ENCODE measurements at places on chromosomes 11 and 22.

GRCh38 chr11:128664317-128664716 is 29.6 kb upstream of the FLI1 start:
- no peak for DNase-seq

GRCh38 chr11:58391879-58392278 is 14.8 kb downstream of the OR5B3 start:
- no peak for DNase-seq

DNA sequence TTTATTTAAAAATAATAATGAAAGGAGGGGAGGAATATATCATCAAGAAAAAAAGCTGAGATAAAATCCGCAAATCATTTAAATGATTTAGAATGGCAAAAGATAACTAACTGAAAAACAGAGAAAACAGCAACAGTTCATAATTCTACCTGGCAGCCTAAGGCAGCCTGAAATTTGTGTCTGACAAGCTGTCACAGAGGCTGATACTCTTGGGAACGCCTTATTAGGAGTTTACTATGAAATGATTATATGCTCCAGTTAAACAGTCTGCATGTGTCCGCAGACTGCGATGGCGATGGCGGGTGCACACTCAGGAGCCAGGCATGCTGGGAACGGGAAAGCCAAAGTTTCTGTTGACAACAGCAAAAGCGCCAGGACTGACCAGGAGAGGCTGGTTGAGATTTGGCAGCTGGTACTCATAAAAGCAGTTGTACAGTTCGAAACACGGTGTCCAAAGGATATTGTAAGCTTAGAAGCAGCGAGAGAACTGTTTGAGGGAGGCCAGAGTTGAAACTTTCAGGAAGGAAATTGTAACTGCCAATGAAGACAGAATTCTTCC is 172.9 kb upstream of the MPPED2 start:
- no peak for DNase-seq

- DNase-seq = no peak
Measured at GRCh38 chr22:22025320-22026156, 43.0 kb upstream of the TOP3B start.

GRCh38 chr22:27241430-27242321 is 559.9 kb downstream of the MN1 start:
- no peak for DNase-seq

DNA sequence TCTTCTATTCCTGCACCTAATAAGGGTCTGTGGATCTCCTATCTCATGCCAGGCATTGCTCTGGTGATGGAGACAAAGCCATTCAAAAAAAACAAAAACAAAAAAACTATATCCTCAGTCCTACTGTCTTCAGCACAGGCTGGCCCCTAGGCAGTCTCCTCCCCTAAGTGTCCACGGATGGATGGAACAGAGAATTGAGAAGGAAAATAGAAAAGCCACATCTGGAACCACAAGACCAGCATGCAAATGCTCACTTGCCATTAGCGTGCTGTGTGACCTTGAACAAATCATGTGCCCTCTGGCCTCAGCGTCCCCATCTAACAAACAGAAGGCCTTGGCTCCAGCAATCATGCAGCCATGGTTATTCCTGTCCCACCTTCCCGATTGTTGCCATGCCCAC is 32.7 kb upstream of the CD82 start:
- DNase-seq = no peak

DNA sequence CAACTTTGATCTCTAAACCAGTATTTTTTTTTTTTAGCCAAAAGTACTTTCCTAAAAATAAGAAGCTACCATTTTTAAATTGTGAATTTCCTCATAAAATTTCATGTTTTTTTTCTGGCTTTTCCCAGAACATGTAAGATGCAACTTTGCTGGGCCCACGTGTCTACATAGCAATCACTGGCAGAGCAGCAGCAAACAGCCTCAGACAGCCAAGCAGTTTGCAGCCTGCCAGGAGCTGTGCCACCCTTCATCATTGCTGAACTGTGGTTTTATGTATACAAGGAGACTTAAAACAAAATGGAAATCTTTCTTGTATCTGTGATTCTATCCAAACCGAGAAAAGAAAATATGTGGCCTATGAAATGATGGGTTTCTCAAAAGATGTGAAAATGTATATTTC is 110.2 kb downstream of the GRIA4 start:
- no peak for DNase-seq

GRCh38 chr11:69312453-69313404 is 18.8 kb downstream of the MYEOV start:
- DNase-seq = no peak

DNA sequence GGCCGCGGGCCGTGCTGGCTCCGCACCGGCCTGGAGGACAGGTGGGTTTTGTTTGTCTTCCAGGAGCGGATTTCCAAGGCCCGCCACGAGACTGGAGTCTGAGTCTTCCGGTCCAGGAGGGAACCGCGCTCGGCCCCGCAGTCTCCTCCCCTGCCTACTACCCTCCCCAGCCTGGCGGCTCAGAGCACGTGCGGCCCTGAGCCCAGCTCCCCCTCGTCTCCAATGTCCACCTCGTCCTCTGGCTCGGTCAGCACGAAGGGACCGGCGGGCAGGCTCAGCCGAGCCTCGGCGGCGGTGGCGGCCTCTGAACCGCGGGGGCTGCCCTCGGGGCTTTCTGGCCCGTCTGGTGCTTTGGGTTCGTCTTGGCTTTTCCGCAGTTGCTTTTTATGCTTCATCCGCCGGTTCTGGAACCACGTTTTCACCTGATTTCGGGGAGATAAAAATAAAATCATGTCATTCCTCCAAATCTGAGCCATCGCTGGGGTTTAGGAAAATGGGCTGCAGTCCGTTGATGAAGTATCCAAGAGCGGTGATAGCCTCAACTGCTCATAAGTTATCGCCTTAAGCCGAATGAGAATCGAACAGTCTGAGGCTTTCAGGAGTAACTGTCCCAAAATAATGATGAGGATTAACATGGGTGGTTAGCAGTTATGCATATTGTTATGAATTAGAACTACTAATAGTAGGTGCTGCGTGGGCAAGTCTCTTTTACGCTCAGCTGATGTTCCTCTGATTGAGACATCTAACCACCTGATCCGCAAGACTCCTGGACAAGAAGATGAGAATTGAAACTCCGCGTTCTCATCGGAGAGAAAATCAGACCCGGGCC is 4.0 kb downstream of the BSX start:
- DNase-seq = no peak

- no peak for DNase-seq
Measured at GRCh38 chr11:132910011-132910760, 622.1 kb downstream of the OPCML start.

GRCh38 chr11:129790106-129790505 is 25.5 kb upstream of the TMEM45B start:
- no peak for DNase-seq

Measured in stimulated activated CD8-positive, alpha-beta memory T cell treated with anti-CD3 and anti-CD28 coated beads, Interleukin-15, amount 100 ng/mL, for 1 hour (primary cell).